ENCODE measurements at places on chromosomes 2 and 18. TPM values are rescaled to one million over a fixed set of nuclear protein-coding genes. Genes with fewer than 3 reads are reported as not detected.

DSEL gene
- 10.9 TPM for total RNA-seq

FBXO36 gene
- total RNA-seq = 1.8 TPM

DPP4 gene
- total RNA-seq = 30.7 TPM

DNA sequence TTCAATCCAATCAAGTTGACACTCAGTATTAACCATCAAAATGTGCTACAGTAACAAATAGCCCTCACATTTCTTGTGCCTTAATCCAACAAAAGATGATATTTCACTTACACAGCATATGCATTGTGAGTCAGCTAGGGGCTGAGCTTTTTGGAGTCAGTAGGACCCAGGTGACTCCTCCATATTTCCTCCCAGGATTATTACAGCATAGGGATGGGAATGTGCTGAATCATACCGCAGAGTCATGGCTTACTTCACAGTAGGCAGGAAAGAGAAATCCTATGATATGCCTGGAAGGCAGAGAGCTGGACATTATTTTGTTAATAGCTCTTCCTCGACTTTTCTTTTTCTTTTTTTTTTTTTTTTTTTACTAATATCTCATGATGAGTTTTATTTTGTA, 153.3 kb downstream of the TMEM182 start:
- no peak for DNase-seq

DNA sequence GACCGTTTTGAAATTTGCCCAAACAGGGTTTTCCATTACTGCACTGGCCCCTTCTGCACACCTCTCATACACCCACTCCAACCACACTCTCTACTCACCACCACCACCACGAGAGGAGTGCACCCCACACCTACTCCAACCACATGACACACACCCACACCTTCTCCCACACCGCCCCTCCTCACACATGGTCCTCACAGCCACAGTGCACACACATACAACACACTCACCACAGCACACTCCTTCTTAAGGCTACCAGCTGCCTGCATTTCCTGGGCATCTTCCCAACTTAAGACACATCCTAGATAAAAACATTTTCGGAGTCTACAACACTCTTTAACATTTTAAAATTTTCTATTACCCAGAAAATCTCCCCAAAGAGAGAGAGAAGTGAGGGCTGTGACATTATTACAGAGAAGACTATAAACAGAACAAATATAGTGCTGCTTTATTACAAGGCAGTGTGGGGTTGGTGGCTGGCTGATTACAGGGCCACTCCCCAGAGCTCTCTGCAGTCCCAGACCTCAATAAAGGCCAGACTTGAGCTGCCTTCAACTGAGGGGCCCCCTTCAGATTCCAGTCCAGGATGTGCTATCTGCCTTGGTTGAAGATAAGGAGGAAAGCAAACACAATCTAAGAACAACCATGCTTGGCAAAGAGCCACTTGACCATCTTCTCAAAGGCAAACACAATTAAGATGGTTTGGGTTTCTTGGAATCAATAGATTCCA, 36.1 kb downstream of the NHEJ1 start:
- DNase-seq = no peak

DNA sequence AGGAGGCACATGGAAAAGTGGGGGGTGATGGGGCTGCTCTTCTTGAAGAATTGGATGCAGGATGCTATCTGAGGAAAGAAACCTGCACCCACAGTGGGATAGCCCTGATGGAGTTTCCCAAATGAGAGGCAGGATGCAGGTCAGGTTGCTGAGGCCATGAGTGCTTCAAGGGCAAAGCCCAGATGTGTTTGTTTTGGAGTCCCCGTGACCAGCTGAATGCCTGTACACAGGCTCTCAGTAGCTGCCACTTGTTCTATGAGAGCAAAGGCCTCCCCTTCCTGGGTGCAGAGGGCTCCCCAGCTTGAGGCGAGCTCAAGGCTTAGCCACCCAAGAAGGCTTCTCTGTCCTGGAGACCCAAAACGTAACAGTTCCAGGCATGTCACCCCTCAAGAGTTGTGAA, 192.7 kb downstream of the SEPTIN10 start:
- DNase-seq = no peak

- DNase-seq = no peak
Observed at GRCh38 chr18:65938592-65939372, 188.0 kb downstream of the CDH7 start.

DNA sequence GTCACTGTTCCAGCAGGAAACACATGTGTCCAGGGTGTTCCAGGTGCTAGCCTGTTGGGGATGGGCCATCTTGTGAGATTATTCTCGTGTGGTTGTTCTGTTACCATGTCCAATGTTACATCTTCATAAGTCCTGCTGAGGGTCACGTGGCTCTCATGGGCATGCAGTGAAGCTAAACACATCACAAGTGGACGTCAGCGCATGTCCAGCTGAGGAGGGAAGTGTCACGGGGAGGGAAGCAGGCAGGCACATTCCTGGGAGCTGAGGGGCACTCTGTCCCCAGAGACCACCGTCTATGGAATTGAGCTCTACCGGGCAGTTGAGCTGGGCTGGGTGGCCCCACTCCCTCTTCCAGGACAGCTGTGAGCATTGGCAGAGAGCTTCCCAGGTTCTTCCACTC, 155.3 kb upstream of the TWIST2 start:
- DNase-seq = no peak

GRCh38 chr2:200351815-200352214, 45.3 kb downstream of the SPATS2L start:
- no peak for DNase-seq

DNA sequence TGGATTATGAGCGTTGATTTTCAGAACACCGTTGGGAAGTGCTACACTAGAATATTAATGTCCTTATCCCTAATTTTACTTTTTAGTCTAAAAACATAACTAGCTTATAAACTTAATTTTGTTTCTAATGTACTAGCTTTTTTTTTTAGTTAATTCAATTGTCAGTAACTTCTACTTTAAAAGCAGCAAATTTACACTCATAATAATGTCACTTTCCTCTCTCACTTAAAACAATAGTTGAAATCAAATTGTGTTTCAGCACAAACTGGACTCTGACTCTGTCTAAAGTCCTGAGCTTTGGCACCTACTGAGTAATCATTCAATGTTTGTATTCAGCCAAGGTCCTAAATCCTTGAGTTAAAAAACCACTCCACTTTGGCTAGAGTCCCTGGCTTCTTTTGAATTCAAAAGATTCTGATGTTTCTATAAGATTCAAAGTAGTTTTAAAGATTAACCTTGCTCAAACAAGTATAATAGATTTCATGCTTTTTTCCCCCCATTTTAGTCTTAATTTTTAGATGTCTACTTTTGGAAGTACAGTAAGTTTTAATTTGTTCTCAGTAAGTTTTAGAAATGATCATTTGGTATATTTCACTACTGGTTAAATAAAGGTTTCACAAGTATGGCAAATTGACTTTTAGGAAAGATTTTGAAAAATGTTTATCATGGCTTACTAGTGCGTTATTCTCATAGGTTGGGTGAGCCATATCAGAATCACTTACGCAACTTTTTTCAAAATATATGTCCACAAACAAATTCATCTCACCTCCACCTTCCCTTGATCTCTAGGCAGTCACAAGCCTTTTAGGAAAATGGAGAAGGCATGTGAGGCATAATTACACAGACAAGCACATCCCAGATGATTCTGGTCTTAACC, 23.4 kb downstream of the CCNYL1 start:
- no peak for DNase-seq

- no peak for DNase-seq
Observed at GRCh38 chr2:38474021-38474456, 97.0 kb upstream of the ATL2 start.

- DNase-seq = no peak
Observed at GRCh38 chr2:2805263-2805662, 474.2 kb upstream of the MYT1L start.
